Activated CD4-positive, alpha-beta T cell treated with anti-CD3 and anti-CD28 coated beads, Interleukin-2, amount 10 ng/mL, durations not matched to agents 24 days and 14 days (primary cell): ENCODE measurements at places on chromosomes 1 and 21. TPM values are rescaled to one million over a fixed set of nuclear protein-coding genes. Genes with fewer than 3 reads are reported as not detected.

- no peak overlapping the region for H3K27ac ChIP-seq
- no peaks in the 10 kb centered on the region for H3K4me1 ChIP-seq
These were observed 23.3 kb downstream of the ACOT11 start for GRCh38 chr1:54571326-54571725.

GRCh38 chr1:164767752-164768402 is 208.9 kb downstream of the PBX1 start:
- no peaks in the 10 kb centered on the region for H3K4me1 ChIP-seq
- H3K4me3 ChIP-seq, result no peak overlapping the region
- no peak for DNase-seq
- no peak overlapping the region for H3K27ac ChIP-seq

DNA sequence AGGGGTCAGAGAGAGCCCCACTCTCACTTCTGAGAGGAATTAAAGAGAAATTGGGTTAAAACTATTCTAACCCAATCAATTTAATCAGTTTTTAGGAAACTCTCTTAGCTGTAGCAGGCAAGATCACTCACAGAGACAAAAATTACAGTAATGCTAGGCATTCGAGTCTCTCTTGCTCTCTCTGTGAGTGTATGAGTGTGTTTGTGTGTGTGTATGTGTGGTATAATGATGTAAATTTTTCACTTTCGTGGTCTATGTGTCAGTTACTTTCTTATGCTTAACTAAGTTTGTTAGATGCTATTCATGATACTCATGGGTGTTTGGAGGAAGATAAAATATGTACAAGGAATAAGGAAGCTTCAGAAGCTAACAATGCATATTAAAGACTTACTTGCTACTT is 131.3 kb downstream of the FASLG start:
- H3K27me3 ChIP-seq, result peaks cover 19% of the 10 kb centered on the region
- H3K27ac ChIP-seq, result no peak overlapping the region
- no peak overlapping the region for H3K4me3 ChIP-seq

GRCh38 chr1:93615582-93616150 is 66.0 kb downstream of the BCAR3 start:
- no peak for DNase-seq
- no peaks in the 10 kb centered on the region for H3K36me3 ChIP-seq
- peaks cover 17% of the 10 kb centered on the region for H3K4me1 ChIP-seq

GRCh38 chr1:192119701-192120100 is 38.6 kb upstream of the RGS18 start:
- H3K27ac ChIP-seq, result no peak overlapping the region
- no peaks in the 10 kb centered on the region for H3K27me3 ChIP-seq
- no peak overlapping the region for H3K4me3 ChIP-seq

DNA sequence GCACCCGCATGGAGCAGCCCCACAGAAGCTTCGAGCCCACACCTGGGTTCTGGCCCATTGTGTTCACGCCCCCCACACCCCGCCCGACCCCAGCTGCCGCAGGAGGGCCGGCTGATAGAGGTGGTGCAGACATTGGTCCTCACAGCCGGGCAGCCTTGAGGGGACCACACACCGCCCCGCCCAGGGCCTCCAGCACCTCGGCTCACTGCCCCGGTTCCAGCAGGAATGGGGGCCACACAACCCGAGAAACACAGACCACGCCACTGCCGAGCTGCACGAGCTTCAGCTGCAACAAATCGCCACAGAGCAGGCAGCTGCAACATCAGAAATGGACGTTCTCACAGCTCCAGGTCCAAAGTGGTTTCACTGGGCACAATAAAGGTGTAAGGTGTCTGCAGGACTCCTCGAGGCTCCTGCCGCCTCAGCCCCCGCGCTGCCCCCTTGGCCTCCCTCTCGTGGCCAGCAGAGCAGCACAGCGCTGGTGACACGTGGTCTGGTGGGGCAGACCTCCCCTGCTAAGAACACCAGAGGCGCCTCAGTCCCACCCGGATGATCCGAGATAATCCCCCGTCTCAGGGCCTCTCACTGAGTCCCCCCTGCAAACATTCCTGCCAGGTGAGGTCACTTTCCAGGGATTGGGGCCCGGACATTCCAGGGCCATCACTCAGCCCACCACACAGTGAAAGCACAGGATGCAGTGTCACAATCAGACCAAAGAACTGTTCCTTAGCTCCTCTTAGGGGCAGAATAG is 62.3 kb upstream of the ADARB1 start:
- DNase-seq, result no peak
- H3K27me3 ChIP-seq, result peaks cover 57% of the 10 kb centered on the region
- H3K4me1 ChIP-seq, result no peaks in the 10 kb centered on the region
- no peak overlapping the region for H3K4me3 ChIP-seq
- H3K27ac ChIP-seq, result no peak overlapping the region
- H3K36me3 ChIP-seq, result no peaks in the 10 kb centered on the region

- H3K4me3 ChIP-seq, result no peak overlapping the region
- no peaks in the 10 kb centered on the region for H3K4me1 ChIP-seq
- no peak for DNase-seq
- H3K27ac ChIP-seq, result no peak overlapping the region
- H3K27me3 ChIP-seq, result no peaks in the 10 kb centered on the region
These were observed 543.0 kb upstream of the DAB1 start for GRCh38 chr1:57966751-57967406.

DNA sequence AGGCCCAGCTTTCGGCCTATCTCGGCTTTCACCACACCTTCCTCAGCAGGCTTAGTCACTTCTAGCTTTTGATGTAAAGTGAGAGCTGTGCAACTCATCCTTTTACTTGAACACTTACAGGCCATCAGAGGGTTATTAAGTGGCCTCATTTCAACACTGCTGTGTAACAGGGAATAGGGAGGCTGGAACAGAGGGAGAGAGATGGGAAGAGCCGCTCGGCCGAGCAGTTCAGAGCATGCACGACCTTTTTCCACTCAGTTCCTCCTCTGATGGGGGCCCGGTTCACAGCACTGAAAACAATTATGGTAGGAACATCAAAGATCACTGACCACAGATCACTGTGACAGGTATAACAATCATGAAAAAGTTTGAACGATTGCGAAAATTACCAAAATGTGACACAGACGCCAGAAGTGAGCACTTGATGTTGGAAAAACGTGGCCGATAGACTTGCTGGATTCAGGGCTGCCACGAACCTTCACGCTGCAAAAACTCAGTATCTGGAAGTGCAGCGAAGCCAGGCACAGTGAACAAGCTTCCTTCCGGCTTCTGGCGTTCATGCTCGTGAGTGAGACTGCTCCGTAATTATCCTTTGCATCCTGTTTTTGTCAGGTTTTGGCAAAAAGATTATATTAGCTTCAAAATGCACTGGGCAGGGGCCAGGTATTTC is 28.6 kb downstream of the AGPAT3 start:
- peak overlapping the region; percentile 80 for H3K27ac ChIP-seq
- peaks cover 38% of the 10 kb centered on the region for H3K36me3 ChIP-seq
- H3K27me3 ChIP-seq, result no peaks in the 10 kb centered on the region
- peaks cover 31% of the 10 kb centered on the region for H3K4me1 ChIP-seq

DNA sequence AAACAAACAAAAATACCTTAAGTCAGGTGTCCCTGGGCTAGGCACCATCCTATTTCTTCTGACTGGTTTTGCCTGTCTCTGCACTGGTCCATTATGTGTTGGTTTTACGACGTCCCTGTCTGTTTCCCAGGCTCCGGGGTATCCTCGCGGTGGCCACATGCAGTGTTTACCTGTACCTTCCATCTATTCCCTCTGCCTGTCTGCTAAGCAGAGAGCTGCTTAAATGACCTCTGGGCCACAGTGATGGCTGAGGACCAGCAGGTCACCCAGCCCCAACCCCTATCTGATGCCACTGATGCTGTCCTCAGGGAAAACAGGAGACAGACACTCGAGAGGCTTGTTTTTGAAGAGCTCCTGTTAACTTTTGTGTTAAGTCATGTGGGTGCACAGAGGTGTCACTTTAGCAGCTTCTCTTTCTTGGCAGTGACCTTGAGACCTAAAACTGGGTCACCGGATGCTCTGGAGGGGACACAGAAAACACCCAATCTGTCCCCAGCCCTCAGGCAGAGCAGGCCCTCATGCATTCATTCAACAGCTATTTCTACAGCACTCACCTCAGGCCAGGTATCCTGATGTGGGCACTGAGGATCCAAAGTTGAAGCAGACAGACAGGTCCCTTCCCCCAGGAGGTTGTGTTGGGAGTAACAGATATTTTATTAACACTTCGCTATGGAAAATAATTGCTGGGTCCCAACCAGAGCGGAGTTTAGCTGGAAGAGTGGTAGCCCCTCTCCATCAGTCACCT is 4.4 kb upstream of the EFHD2 start:
- H3K4me1 ChIP-seq, result peaks cover 8% of the 10 kb centered on the region
- DNase-seq, result no peak
- H3K27me3 ChIP-seq, result peaks cover 34% of the 10 kb centered on the region
- H3K27ac ChIP-seq, result no peak overlapping the region

DNA sequence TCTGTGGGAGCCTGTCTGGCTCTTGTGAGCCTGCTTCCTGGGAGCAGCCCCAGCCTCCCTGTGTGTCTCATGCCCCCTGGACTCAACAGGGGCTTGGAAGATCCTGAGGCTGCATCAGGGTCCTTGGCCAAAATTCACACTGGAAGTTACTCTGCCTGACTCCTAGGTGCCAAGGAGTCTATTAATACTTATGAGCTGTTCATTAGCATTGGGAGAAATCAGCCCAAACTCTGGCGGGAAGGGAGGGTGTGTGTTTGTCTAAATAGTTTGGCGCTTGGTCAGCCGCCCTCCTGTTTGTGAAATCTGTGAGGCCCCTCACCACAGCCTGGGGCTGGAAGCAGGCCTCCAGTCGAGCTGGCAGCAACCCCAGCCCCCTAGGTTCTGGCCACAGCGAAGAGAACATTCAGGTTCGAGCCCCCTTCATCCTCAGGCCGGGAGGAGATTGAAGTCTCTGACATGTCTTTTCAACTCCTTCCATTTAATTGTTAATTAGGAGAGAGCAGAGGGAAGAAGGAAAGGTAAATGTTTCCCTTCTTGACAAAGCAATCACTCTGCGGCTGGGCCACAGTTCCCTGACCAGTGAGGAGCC is 82.1 kb upstream of the F3 start:
- no peak for DNase-seq
- no peaks in the 10 kb centered on the region for H3K27me3 ChIP-seq
- no peaks in the 10 kb centered on the region for H3K4me1 ChIP-seq
- no peak overlapping the region for H3K4me3 ChIP-seq
- H3K36me3 ChIP-seq, result no peaks in the 10 kb centered on the region
- H3K27ac ChIP-seq, result no peak overlapping the region

GRCh38 chr1:226325178-226325577 is 16.2 kb upstream of the LIN9 start:
- no peak overlapping the region for H3K27ac ChIP-seq
- peaks cover 5% of the 10 kb centered on the region for H3K4me1 ChIP-seq
- no peak overlapping the region for H3K4me3 ChIP-seq
- DNase-seq, result no peak
- H3K36me3 ChIP-seq, result no peaks in the 10 kb centered on the region
- H3K27me3 ChIP-seq, result peaks cover 6% of the 10 kb centered on the region

DNA sequence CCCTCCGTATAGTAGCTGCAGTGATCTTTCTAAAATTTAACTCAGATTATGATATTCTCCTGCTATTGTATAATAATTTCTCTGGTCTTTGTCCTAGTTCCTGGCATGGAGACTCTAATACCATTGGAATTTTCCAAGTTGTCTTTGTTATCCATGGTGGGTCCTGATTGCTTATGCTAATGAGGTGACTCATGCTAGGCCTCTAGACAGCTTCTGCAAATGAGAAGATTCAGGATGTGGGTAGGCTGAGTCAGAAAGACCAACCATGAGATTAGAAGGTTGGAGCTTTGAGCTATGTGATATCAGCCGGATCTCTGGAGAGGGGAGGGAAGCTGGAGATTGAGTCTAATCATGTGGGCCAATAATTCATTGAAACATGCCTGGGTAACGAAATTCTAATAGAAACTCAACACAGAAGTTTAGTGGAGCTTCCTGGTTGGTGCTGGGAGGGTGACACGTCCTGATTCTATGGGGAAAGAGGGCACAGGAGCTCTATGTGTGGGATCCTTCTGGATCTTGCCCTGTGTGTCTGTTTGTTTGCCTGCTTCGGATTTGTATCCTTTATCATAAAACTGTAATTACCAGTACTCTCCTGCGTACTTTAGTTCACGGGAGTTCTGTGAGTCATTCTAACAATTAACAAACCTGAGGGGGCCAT is 73.2 kb upstream of the CNIH3 start:
- H3K27ac ChIP-seq, result peak overlapping the region; percentile 39
- peak; percentile 75 for DNase-seq
- H3K4me3 ChIP-seq, result no peak overlapping the region
- H3K27me3 ChIP-seq, result peaks cover 14% of the 10 kb centered on the region

TTC22 gene
- 1.6 TPM in 2 replicates for total RNA-seq

CCDC28B gene
- total RNA-seq, result 37.1 and 38.1 TPM in 2 replicates

PADI3 gene
- total RNA-seq, result not detected in 2 replicates

IGFN1 gene
- not detected in 2 replicates for total RNA-seq

S100A14 gene
- not detected in 2 replicates for total RNA-seq

CFHR1 gene
- not detected in 2 replicates for total RNA-seq

TCEA3 gene
- total RNA-seq, result 6.7 and 7.8 TPM in 2 replicates

NEXN gene
- 0.44 and 0.64 TPM in 2 replicates for total RNA-seq
